ENCODE measurements at places on chromosomes 5 and 9.

GRCh38 chr9:110028271-110028670 lies 179.7 kb downstream of the C9orf152 start:
- no peak for DNase-seq

GRCh38 chr5:160675988-160676387 lies 176.0 kb downstream of the ATP10B start:
- no peak for DNase-seq

- DNase-seq = no peak
Measured at GRCh38 chr5:89930591-89931392, 478.8 kb downstream of the CETN3 start.

DNA sequence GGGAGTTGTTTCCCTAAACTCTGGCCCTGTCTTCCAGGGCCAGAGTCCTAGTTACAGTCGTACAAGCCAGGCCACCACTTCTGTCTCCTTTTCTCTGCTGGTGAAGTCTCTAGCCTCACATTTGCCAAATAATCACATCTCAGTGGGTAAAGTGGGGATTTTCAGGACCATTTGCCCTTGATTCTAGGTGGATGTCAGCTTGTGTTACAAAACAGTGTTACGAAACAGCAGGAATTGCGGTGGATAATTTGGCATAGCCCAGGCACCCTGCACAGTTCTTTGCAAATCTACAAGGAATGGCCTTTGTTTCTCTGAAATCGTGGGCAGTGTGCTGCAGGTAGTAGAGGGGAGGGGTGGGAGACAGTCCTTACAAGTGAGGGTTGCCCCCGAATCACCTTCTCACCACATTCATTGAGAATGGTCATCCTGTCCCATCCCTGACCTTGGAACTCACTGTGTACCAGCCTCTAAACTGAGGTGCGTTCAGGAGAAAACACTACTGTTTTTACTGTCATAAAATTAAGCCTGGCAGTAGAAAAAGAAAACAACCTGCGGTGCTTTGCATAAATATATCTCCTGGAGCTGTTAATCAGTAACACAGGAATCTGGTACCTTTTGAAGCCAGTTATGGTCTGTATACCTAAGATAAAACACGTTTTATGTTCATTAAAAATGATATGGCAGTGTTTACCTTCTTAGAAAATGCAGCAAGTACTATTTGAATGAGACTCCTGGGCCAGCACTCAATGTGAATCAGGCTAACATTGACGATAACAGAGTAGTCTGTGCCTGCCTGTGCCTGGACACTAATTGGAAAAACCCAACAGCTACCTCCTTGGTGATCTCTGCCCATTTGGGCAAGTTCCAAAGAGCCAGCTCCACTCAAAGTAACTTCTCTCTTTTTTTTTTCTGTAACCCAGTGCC lies 44.3 kb downstream of the CYSTM1 start:
- peak; percentile 0 for DNase-seq

GRCh38 chr9:117218951-117219350 lies 195.9 kb downstream of the ASTN2 start:
- DNase-seq = no peak

DNA sequence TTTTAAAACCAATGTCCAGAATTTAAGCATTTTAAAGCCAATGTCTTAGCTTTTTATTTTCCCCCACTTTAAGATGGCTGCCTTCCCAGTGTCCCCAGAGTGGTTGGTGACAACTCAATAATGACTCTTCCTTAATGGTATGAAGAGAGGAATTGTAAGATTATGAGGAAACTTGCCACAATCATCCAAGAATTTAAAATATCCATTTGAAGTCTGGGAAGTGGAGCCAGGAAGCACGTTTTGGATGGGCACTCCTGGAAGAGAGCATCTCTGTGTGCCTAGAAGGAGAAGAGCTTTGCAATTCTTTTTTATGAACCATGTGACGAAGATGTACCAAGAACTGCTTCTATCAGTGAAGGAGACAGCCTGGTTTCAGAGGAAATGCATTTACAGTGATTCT lies 11.3 kb upstream of the IGFBPL1 start:
- no peak for DNase-seq

DNA sequence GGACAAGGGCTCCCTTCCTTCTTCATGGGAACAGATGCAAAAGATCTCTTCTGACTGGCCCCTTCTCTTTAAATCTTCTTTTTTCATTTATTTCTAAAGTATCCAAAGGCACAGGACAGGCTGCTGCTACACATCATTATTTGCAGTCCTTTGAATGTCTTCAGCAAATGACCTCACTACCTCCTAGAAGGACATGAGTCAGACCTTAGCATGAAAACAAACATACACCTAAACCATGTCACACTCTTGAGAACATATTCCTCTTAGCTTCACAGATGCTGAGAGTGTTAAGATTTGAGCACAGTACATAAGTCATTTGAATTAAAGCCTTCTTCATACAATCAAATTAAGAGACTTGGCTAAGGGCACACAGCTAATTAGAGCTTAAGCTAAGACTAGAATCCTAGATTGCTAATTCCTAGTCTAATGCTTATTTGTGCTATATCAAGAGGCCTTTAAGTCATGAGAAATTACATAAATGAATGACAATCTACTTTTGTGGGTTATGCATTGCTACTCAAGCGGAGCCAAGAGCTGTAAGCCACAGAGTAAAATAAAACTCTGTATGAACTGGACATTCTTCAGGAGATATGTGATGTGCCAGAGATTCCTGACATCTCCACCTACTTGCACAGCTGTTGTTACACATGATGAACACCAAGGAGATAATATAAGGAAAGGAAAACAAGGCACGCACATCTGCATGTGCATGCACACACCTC lies 109.1 kb upstream of the PTGER4 start:
- DNase-seq = no peak

- no peak for DNase-seq
Measured at GRCh38 chr5:120473332-120473731, 9.2 kb downstream of the PRR16 start.

- no peak for DNase-seq
Measured at GRCh38 chr9:2043243-2043642, 28.1 kb downstream of the SMARCA2 start.

GRCh38 chr5:66757219-66757833 lies 161.1 kb downstream of the MAST4 start:
- peak; percentile 36 for DNase-seq

DNA sequence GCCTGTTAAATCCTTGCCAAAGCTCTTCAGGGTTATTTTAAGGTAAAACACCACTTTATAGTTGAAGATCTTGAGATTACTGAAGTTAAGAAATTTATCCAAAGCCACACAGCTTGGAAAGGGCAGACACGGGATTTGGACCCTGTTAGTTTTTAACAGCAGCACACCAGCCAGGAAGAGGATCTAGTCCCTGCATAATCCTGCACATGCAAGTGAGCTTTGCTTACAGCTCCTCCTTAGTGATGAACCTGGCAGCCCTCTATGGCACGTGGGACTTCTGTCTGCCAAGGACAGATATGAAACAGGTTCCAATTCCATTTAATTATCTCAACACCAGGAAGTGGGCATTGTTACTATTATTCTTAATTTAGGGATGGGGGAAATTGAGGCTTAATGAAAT lies 108.7 kb downstream of the TRIM32 start:
- no peak for DNase-seq

- no peak for DNase-seq
Measured at GRCh38 chr5:94197970-94198369, 420.4 kb downstream of the KIAA0825 start.

GRCh38 chr9:130143279-130143893 lies 28.8 kb upstream of the NCS1 start:
- DNase-seq = no peak

DNA sequence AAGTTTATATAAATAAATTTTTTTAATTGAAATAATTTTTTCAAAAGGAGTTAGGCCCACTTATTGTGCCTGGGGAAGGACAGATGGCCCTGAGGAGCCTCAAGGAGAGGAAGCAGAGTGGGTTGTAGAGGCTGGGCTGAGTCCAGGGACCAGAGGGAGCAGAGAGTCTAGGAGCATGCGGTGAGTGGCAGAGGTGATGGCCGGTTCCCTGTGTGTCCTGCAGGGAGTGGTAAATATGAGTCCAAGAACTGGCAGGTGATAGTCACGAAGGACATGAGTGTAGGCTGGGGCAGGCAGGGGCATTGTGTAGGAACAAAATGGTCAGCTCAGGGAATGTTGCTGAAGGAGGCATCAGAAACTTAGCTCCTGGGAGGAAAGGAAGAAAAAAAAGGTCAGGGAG lies 8.3 kb upstream of the BTNL9 start:
- no peak for DNase-seq

DNA sequence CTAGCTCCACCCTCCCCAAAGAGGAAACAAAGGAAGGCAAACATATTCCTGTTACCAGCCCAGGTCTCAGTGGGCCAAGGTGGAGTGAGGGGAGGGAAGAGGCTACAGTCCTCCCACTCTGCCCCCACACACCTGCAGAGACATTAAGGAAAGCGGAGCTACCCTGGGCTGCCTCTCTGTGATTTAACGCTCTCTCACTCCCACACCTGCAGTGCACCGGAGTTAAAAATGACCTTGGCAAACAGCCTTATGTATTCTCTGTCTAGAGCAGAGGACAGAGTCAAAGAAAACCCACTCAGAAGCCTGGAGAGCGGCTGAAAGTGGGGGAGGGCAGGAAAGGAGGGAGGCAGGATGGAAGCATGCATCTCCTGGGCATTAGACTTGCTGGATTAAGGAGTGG lies 32.7 kb downstream of the KCNIP1 start:
- peak; percentile 8 for DNase-seq

- DNase-seq = no peak
Measured at GRCh38 chr9:73014011-73014410, 61.2 kb upstream of the ALDH1A1 start.

- DNase-seq = no peak
Measured at GRCh38 chr9:37374892-37375291, 47.6 kb upstream of the GRHPR start.

DNA sequence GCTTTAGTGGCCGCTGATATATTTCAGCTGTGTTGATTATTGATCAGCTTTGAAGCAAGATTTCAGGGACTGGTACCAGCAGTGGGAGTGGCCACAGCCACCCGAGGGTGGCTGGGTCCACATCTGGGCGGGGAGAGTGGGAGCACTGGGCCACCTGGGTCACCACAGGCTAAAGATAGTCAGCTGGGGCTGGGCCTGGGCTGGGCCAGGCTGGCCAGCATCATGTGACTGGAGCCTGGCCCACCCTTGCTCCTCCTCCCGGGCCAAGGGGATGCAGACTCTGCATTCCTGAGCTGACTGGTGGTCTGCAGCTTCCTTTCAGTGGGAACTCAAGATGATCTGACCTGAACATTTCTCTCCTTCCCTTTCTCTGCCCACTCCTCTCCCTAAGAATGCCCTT lies 27.1 kb downstream of the LARP1 start:
- DNase-seq = no peak

DNA sequence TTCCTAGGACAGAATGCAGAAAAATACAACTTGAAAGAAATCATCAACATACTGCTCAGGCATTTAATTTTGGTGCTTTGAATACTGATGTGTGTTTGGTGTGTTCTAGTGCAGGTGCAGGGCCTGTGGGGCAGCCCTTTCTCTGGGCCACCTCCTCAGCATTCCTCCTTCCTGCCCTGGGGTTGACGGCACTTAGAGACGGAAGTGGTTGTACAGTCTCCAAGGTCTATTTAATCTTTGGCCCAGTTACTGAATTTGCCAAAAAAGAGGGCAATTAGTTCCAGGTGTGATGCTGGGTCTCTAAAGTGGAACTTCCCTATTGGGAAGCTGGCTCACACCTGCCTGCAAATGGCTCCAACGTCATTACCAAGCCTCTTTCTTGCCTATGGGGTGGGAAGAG lies 269.0 kb downstream of the SH3GL2 start:
- DNase-seq = peak; percentile 12

DNA sequence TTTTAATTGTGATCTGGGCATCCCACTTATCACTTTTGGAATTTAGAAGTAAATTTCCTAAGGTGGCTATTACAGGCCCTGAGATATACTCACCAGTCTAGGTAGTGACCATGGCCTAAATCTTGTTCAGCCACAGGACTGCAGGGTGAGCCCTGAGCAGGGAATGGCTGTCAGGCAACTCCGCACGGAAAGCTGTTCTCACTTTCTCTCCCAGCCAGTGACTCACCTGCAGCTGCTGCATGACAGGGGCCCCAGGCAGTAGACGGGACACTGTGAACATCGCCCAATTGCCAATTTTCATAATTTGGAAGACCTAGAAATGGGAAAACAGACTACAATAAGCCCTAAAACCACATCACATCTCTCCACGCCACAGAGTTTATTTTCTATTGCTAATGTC lies 69.6 kb upstream of the TAF1L start:
- DNase-seq = no peak

DNA sequence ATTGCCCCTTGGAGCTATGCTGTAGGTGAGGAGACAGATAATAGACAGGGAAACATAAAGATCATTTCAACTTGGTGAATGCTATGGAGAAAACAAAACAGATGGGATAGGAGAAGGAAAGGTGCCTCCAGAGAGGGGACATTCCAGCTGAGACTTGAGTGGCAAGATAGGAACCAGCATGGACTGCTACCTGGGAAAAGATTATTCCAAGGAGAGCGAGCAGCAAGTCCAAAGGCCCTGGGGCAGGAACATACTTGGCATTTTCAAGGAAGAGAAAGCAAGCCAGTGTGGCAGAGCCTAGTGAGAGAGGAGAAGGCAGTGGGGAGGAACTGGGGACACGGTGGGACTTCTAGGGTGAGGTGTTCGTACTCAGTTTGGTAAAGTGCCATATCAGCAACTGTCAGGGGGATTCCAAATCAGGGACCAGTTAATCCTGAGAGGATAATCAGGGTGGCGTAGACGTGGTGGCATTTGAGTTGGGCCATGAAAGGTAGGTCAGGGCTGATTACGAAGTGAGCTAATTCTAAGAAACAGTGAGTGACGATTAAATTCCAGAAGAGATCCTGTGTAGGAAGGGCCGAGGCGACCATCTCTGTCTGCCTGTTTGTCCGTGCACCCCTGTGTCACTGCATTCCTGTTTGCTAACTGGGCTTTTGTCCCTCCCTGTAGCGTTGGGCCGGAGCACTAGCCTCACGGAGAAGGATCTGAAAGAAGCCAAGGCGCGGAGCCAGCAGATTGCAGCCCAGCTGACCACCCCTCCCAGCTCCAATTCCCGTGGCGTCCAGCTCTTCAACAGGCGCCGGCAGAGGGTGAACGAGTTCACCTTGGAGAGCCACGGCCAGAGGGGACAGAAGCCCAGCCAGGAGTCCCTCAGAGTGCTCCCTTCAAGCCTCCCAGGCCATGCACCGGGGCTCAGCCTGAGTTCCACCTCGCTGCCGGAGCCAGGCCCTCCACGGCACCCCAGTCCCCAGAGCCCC lies 7.1 kb downstream of the SYNPO start:
- no peak for DNase-seq

- DNase-seq = no peak
Measured at GRCh38 chr5:67537439-67538148, 341.0 kb upstream of the CD180 start.

DNA sequence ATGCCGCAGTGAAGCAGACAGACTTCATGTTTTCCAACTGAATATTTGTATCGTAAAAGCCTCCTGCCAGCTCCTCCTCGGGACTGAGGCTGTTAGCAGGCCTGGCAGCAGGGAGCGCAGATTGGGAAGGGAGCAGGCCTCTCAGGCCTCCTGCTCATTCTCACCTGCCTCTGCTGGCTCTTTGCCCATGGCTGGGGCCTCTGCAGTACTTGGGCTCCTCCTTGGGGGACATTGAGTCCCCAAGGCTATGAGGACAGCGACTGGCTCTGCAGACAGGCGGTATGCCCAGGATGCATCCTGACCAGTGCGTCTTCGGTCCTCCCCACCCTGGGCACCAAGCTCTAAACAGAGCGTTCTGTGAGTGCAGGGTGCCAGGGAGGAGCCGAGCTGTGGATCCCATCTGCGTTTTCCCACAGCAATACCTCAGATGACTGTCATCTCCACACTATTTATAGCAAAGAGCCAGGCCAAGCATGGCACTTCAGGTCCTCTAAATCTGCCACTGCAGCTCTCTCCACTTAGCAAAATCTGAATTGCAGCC lies 38.7 kb downstream of the TSTD2 start:
- DNase-seq = peak; percentile 82

All from NCI-H1092 treated with DMSO at 0.1 percent for 48 hours (cell line).